ENCODE measurements at places on chromosomes 3 and 15. TPM values are rescaled to one million over a fixed set of nuclear protein-coding genes. Genes with fewer than 3 reads are reported as not detected.
A peak's percentile ranks its signal among the peaks of the same experiment; 100 is the strongest.

DNA sequence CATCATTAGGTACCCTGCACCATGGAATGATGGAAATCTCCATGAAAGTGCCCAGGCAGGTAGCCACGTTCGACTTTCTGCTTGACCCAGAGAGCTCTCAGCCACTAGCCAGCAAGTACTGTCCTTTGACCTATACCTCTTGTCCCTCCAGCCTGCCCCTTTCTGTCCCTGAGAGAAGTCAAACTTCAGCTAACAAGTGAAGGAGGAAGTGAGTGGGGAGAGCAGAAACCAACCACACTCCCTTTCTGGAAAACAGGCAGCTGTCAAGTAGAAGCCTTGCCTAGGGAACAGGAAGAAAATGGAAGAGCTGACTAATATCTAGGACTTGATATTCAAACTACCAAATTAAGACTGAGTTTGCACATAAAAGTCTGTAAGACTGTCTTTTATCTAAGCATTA lies 30.3 kb upstream of the FSTL1 start:
- DNase-seq = no peak
- H3K4me1 ChIP-seq = no peaks in the 10 kb centered on the region
- H3K4me3 ChIP-seq = no peak overlapping the region
- no peaks in the 10 kb centered on the region for H3K36me3 ChIP-seq
- no peaks in the 10 kb centered on the region for H3K27me3 ChIP-seq

- no peaks in the 10 kb centered on the region for H3K27me3 ChIP-seq
- H3K4me3 ChIP-seq = no peak overlapping the region
- peak; percentile 32 for DNase-seq
Observed at GRCh38 chr15:35444557-35445204, 101.3 kb downstream of the DPH6 start.

The ALDH1L1 gene
- 0.36 TPM for total RNA-seq

The PAQR9 gene
- 0.36 TPM for total RNA-seq

The SLC22A13 gene
- total RNA-seq = 0.33 TPM

- H3K4me1 ChIP-seq = no peaks in the 10 kb centered on the region
- DNase-seq = no peak
- no peaks in the 10 kb centered on the region for H3K36me3 ChIP-seq
- no peak overlapping the region for H3K4me3 ChIP-seq
- no peak overlapping the region for H3K27ac ChIP-seq
- no peaks in the 10 kb centered on the region for H3K27me3 ChIP-seq
Observed at GRCh38 chr3:107687056-107687581, 164.4 kb downstream of the BBX start.

DNA sequence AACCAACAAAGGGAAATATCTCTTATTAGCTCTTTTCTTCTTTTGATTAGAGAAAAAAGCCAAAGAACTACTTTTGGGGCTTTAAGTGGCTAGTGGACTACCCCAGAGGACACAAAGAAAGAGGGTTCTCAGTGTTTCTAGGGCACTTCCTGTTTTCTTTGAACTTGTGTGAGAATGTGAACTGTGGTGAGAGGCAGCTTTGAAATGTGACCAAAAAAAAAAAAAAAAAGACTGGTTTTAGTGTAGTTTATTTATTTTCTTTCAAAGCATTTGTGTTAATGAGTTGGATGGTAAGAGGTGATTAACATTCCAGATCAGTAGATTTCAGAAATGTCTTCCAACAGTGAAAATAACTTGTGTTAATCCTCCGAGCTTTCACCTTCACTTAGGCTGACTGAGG lies 32.4 kb downstream of the SELENOT start:
- no peak overlapping the region for H3K27ac ChIP-seq
- H3K4me1 ChIP-seq = no peaks in the 10 kb centered on the region
- DNase-seq = no peak
- H3K4me3 ChIP-seq = no peak overlapping the region
- no peaks in the 10 kb centered on the region for H3K27me3 ChIP-seq

DNA sequence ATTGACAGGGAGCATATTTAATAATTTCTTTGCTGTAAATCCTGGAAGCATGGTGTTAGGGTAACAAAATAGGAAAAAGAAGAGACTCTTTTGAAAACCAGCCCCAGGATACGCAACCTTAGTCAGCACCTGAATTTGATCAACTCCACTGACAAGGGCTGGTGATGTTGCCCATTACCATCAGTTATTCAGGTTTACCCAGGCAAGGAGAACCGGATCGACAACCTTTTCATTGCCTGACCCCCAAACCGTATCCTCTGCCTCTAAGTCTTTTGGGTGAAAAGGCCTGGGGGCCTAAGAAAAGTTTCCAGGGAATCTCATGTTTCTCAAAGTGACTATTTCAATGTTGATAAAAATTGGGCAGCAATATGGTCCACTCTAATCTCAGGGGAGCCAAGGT lies 313.3 kb downstream of the KBTBD8 start:
- no peak overlapping the region for H3K27ac ChIP-seq
- H3K36me3 ChIP-seq = no peaks in the 10 kb centered on the region
- no peak overlapping the region for H3K4me3 ChIP-seq
- DNase-seq = no peak
- no peaks in the 10 kb centered on the region for H3K27me3 ChIP-seq

DNA sequence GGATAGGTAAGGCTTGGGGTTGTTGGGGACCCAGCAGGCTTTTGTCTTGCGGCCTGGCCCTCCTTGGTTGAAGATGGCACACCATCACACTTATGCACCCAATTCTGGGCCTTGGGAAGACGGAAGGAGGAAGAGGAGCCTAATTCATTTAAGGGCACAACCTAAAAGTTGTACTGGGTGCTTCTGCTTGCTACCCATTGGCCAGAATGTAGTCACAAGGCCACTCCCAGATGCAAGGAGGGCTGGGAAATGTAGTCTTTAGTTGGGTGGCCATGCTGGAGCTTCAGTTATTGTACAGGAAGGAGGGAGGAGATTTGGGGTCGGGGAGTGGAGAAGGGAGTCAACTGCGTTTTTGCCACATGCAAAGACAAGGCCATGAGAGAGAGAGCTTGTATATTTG lies 109.2 kb downstream of the TMEM266 start:
- H3K27ac ChIP-seq = no peak overlapping the region
- H3K4me3 ChIP-seq = no peak overlapping the region
- no peaks in the 10 kb centered on the region for H3K27me3 ChIP-seq
- H3K4me1 ChIP-seq = no peaks in the 10 kb centered on the region
- H3K36me3 ChIP-seq = no peaks in the 10 kb centered on the region

GRCh38 chr3:195932418-195933043 lies 24.2 kb upstream of the TNK2 start:
- H3K4me3 ChIP-seq = no peak overlapping the region
- H3K4me1 ChIP-seq = no peaks in the 10 kb centered on the region
- no peaks in the 10 kb centered on the region for H3K36me3 ChIP-seq
- H3K27me3 ChIP-seq = no peaks in the 10 kb centered on the region
- no peak for DNase-seq

- H3K4me1 ChIP-seq = no peaks in the 10 kb centered on the region
- no peak overlapping the region for H3K4me3 ChIP-seq
- no peaks in the 10 kb centered on the region for H3K36me3 ChIP-seq
- no peak overlapping the region for H3K27ac ChIP-seq
Observed at GRCh38 chr15:94412979-94413746, 181.8 kb downstream of the MCTP2 start.

Measured in Panc1 (cell line).